Activated T-cell treated with anti-CD3 and anti-CD28 coated beads, Interleukin-2, amount 50 U/mL, for 24 hours (primary cell): ENCODE measurements at places on chromosomes 2 and 18.
A peak's percentile ranks its signal among the peaks of the same experiment; 100 is the strongest.

GRCh38 chr2:182445391-182445965, 18.6 kb upstream of the PDE1A start:
- DNase-seq = no peak

- DNase-seq = no peak
Observed at GRCh38 chr2:226730481-226730880, 69.1 kb downstream of the IRS1 start.

DNA sequence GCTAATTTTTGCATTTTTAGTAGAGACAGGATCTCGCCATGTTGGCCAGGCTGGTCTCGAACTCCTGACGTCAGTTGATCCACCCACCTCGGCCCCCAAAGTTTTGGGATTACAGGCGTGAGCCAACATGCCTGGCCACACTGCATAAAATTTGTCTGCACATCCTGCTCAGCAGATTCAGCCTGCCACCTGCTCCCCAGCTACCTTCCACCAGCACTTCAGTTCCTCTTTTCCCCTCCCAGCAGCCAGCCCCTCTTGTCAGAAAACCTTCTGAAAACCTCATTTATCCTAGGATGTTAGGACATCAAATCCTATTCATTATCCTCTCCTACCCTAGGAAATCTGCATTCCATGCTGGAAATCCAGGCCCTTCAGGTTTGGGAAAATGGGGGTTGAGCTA, 99.4 kb upstream of the STPG4 start:
- DNase-seq = no peak

- no peak for DNase-seq
Observed at GRCh38 chr2:30412684-30413570, 34.1 kb upstream of the LCLAT1 start.

DNA sequence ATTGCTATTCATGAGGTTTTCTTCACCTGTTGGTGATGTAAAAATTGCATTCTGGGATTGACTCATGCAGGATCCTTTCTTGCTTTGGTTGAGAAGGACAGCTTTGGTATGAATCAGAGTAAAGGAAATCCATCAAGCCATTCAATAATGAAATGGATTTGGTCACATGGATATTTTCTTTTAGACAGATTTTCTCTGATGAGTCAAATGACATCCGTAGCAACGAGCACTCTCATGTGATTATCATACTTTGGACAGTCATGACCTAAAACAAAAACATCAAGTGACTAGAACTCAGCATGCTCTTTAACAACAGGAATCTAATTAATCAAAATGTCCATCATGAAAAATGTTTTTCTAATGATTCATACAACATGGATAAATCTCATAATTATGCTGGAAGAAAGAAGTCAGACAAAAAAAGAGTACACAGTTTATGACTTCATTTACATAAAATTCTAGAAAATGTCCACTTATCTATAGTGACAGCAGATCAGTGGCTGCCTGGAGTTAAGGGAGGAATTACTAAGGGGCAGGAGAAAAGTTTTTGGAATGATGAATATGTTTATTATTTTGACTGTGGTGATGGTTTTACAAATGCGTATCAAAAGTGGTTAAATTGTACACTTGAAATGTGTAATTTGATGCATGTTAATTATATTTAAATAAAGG, 30.7 kb downstream of the TRAK2 start:
- DNase-seq = no peak

DNA sequence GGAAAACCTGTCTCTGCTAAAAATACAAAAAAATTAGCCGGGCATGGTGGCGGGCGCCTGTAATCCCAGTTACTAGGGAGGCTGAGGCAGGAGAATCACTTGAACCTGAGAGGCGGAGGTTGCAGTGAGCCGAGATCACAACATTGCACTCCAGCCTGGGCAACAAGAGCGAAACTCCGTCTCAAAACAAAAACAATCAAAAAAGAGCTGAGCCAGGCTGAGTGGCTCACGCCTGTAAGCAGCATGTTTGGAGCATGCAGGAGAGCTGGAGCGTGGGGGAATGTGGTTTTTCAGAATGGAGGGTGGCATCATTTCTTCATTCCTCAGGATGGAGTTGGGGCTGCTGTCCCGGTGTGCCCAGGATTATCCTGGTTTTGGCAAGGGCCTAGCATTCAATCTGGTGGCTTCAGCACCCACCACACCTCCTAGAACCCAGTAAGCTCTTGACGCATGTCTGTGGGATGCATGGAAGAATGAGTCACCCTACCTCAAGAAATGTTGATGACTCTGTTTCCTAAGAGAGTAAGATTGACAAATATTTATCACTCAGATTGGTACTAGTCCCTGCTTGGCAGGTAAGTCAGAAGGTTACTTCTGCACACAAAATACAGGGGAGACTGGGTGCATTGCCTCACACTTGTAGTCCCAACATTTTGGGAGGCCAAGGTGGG, 90.2 kb upstream of the ODC1 start:
- DNase-seq = no peak

DNA sequence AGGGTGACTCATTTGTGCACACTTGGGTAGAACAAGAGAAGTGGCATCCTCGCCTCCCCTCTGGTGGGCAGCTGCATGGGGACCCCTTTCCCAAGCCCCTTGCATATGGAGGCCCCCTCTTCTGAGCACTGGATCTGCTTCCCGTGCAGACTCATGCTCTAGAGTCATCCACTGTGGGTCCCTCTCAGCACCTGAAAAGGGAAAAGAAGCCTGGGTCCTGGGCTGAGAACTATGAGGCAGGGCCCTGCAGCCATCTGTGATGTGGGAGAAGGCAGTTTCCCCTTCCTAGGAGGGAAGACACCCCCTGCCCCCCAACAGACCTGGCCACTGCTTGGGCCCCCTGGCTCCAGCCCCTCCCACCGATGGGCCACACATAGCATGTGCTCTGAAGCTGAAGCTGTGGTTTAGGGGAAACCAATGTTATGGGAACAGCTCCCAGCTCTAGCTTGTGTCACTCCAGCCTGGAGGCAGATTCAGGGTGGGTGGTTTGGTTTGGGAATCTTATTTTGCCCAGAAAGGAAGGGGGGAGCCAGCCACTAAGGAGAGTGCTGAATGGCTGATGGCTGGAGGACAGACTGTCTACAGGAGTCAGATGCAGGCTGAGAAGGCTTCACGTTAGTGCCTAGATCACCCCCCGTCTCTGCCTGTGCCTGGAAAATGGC, 172.8 kb downstream of the GLI2 start:
- DNase-seq = no peak

GRCh38 chr18:23798249-23798648, 109.0 kb downstream of the LAMA3 start:
- DNase-seq = no peak

DNA sequence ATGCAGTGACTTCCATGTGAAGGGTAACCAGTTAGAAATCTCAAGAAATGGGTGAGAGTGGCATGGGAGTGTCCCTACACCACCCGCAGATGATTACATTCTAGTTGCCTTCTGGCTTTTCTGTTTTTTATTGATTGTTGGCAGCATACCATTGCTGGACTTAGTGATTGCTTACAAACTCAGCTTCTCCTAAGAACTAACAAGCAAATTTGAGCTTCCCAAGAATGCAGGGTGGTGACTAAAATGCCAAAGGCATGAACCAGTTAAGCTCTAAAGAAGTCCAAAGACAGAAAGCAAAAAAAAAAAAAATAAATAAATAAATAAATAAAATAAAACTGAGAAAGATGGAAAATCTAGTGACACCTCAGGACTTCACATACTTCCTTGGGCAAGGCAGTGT, 245.5 kb upstream of the PARD3B start:
- DNase-seq = no peak

DNA sequence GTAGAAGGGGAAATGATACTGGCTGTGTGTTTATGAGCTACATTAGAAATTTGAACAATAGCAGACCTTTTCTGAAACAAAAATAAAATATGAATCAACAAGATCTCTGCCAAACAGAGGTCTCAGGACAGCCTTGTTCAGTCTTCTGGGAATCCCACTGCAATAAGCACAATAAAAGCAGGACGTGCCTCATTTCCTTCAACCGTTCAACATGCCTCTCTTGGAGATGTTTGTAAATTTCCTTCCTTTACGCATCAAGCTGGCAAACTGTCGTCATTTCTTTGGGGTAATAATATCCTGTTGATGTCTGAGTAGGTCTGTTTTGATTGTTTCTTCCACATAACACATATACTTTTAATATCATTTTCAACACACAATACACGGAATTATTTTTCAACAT, 77.2 kb downstream of the TCF4 start:
- DNase-seq = no peak

GRCh38 chr2:129816813-129817574, 162.5 kb upstream of the RAB6C start:
- no peak for DNase-seq

GRCh38 chr2:230983566-230983965, 12.4 kb upstream of the SPATA3 start:
- no peak for DNase-seq

- DNase-seq = no peak
Observed at GRCh38 chr2:237819231-237819630, 20.7 kb downstream of the RBM44 start.

GRCh38 chr2:162840598-162841246, 2.2 kb upstream of the KCNH7 start:
- DNase-seq = no peak

- DNase-seq = no peak
Observed at GRCh38 chr2:94872088-94872618, 923 bp downstream of the TEKT4 start.

DNA sequence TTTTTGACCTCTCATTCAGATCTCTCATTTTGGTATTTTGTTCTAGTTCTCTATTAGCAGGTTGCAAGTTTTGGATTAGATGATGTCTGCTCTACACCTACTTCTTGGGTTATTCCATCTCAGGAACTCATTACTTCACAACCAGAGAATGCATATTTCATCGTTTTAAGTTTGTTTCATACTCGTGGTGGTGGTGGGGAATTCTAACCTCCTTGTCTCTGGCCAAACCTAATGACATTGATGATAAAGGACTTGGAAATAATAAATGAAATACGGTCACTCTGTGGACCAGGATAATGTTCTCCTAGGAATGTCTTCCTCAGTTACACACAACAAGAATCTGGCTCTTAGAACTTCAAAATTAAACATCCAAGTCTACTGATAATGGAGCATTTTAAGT, 115.2 kb downstream of the CDC42EP3 start:
- DNase-seq = no peak

DNA sequence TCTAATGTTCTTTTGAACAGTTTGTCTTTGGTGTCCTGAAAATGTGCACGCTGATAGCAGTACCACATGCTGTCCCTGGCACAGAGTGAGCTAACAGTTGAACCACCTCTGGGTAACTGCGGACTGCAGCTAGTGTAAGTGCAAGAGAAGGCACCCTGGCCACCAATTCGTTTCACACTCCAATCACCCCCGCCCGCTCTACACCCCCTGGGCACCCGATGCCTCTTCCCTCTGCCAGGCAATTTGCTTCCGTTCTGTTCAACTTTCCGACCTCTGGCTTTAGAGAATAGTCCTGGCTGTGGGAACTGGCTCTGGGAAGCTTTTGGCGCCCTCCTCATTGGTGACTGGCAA, 1.4 kb downstream of the DOCK10 start:
- DNase-seq = no peak

DNA sequence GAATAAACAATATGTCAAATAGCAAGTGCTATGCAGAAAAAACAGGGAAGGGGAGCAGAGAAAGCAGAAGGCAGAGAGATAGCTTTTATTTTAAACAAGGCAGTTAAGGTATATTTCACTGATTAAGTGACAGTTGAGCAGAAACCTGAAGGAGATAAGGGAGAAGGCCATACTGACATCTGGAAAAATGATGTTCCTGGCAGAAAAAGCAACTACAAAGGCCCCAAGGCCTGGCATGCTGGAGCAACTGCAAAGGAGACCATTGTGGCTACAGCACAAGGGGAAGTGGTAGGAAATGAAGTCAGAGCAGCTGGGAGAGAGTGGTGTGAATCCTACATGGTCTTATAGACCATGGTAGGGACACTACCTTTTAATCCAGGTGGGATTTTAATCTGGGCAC, 8.9 kb upstream of the PCBP1 start:
- no peak for DNase-seq

GRCh38 chr2:128595763-128596395, 277.2 kb upstream of the HS6ST1 start:
- DNase-seq = peak; percentile 7

DNA sequence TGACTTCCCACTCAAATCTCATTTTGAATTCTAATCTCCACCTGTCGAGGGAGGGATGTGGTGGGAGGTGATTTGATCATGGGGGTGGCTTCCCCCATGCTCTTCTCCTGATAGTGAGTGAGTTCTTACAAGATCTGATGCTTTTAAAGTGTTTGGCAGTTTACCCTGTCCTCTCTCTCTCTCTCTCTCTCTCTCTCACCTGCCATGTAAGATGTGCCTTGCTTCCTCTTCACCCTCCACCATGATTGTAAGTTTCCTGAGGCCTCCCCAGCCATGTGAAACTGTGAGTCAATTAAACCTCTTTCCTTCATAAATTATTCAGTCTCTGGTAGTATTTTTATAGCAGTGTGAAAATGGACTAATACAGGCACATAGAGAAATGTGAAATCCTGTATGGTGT, 7.0 kb upstream of the LDAH start:
- no peak for DNase-seq

GRCh38 chr2:232332940-232333259, 45.7 kb upstream of the ALPP start:
- DNase-seq = peak; percentile 0

DNA sequence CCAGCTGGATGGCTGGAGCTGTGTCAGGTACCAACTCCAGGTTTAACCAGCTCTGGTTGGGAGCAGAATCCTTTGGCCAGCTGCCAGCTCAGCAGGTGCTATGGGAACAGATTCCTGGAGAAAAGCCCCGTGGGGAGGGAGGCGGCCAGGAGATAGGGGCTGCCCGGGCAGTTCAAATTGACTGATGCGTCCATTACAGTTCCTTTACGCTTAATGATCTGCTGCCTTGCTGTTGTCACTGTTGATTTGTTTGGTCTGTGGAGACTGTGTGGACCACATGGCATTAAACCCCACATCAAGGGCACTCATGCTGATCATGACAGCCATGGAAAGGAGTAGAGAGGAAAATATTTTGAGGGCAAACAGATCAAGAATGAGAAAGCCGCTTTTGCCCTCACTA, 200.0 kb downstream of the TSN start:
- DNase-seq = no peak

- DNase-seq = no peak
Observed at GRCh38 chr2:234139755-234140154, 89.3 kb downstream of the SPP2 start.

DNA sequence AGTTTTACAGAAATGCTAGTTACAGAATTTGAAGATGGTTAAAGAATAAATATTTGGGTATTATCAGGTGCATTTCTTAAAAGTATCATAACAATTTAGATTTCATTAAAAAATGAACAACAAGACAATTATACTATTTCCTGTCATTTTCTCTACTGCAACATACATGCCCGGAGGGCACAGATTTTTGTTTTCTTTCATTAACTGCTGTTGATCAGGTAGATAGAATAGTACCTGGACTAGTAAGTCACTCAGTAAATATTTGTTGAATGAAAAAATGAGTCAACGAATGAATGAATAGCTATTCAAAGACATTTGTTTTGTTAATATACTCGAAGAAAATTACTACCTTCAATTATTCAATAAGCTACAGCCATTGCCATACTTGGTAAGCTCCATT, 531.2 kb upstream of the VRK2 start:
- no peak for DNase-seq
